ENCODE measurements at places on chromosomes 2 and 18.

- DNase-seq, result no peak
These were observed 127.4 kb downstream of the CCDC102B start for GRCh38 chr18:68925268-68925667.

- DNase-seq, result no peak
These were observed 27.5 kb upstream of the PGAP1 start for GRCh38 chr2:196954001-196954400.

- DNase-seq, result no peak
These were observed 84.1 kb downstream of the RAPH1 start for GRCh38 chr2:203451011-203451410.

DNA sequence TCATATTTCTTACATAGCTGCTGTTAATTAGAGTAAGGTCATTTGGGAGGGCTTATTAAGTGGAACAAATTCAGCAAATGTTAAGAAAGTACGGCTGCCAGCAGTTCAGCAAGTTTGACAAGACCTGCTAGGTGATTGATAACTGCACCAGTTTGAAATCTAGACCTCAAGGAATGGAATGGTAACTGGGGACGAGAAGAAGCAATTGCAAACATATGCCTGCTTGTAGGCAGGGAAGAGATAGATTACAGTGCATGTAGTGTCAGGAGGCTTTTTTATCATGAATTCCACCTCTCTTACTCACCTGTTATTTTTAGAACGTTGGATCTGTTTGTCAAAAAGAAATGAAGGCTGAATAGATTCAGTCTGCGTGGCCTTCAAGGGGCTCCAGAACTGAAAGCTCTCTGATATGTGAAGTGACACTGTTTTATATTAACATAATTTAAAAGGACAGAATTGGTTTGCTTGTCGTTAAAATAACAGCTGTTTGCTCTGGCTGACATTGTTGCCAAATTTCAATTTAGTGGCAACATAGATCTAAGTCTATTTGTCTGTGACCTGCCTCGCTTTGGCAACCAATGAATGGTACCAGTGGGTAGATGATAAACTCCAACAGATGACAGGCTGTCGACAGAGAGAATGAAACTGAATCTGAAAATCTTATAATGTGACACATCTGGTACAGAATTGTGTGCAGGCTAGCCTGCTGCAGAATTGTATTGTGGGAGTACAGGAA is 199.3 kb downstream of the ZNF407 start:
- DNase-seq, result no peak

DNA sequence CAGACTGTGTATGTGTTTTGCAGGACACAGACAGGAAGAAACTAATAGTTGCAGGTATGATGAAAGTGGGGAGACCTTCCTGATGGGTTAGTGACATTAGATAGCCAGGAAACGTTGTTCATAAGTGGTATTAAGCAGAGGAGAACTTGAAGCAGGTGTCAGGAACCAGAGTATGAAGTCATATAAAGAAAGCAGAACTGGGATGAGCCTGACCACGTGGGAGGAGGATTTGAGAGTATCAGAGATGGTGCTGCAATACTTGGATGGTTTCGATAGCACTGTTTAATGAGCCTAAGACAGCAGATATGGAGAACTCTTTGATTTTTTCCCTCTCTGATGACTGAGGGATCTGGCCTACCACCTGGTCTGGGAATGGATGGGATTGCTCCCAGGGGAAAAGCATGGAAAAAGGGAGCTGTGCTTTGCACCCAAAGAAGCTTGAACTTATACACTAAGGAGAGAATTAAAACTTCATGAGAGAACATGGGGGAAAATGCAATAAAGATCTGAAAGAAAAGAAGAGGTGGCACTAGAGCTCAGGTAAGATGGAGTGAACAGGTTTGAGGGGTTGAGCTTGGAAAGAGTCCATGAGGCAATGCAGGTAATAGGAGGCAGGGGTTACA is 226.0 kb upstream of the LRRTM1 start:
- no peak for DNase-seq

DNA sequence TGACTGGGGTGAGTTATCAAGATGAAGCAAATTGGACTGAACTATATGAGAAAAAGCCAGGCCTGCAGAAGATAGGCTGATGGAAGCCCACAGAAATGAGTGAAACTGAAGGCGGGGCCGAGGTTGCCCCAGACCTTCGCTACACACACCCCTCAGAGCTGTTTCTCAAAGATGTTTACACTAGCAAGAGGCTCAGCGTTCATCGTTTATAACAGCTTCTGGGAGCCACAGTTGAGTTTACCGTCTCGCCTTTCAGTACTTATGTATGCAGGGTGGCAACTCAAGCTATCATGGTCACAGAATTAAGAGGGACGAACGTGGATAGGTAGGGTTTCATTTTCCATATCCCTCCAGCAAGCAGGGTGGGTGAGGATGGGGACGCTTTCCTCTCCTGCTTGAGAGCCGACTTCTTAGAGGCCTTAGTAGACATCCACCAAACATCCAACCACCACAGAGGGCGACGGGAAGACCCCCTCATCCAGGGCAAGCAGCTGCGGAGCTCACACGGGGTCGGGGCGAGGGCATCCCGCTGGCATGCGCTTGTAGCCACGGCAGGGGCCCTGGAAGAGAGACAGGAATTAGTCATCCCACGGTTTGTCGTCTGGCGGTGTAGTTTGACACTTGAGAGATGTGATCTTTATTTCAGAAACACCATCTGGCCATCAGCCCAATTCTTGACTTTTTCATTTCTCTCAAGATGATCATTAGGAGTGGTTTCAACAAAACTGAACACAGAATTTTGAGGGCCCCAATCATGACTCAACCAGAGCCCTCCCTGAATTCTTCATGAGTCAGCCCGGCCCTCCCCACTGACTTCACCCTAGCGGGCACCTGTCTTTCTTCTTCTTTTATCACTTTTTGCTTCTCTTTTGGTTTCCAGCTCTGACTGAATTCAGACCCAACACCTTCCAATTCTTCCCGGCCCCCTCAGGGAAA is 109.1 kb upstream of the CTDP1 start:
- DNase-seq, result peak; percentile 85

- no peak for DNase-seq
These were observed 18.3 kb downstream of the ASXL3 start for GRCh38 chr18:33596178-33596854.

GRCh38 chr2:198490748-198491147 is 686.4 kb downstream of the PLCL1 start:
- no peak for DNase-seq

- DNase-seq, result no peak
These were observed 148.5 kb downstream of the MGAT5 start for GRCh38 chr2:134402410-134402809.
